ENCODE measurements at places on chromosomes 4 and X.

GRCh38 chr4:108270466-108271450, 102.0 kb upstream of the LEF1 start:
- no peak for DNase-seq

DNA sequence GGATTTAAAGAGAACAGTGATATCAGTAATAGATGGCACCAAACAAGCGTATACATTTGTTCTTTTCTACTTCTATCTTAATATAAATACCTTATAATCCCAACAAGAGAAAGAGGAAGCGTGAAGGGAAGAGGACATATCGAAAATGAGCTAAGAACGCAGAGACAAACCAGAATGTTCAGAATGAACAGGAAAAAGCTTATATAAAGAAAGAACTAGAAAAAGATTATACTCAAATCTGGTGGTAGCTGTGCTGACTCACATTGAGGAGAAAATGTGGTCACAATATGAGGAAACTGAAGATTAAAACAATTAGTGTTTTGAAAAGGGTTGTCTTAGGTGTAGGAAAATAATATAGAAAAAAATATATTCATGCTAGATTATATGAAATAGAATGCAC, 2.0 kb upstream of the GPR34 start:
- DNase-seq, result peak; percentile 54

GRCh38 chr4:53355930-53356521, 9.8 kb downstream of the SCFD2 start:
- peak; percentile 31 for DNase-seq

DNA sequence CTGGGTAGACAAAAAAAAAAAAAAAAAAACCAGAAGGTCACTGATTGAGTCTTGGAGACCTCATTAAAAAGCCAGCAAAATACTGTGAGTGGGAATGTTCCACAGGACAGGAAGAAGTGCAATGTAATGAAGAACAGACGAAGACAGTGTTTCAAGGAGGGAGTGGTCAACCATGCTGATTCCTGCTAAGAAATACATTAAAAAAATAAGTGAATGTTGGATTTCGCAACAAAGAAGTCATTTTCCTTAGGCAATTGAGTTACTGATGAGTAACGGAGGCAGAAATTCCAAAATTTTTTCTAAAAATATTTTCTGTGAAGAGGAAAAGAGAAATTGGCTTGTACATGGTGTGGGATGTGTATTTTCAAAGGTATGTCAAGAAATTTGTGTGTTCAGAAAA, 94.3 kb upstream of the FAM47B start:
- no peak for DNase-seq

DNA sequence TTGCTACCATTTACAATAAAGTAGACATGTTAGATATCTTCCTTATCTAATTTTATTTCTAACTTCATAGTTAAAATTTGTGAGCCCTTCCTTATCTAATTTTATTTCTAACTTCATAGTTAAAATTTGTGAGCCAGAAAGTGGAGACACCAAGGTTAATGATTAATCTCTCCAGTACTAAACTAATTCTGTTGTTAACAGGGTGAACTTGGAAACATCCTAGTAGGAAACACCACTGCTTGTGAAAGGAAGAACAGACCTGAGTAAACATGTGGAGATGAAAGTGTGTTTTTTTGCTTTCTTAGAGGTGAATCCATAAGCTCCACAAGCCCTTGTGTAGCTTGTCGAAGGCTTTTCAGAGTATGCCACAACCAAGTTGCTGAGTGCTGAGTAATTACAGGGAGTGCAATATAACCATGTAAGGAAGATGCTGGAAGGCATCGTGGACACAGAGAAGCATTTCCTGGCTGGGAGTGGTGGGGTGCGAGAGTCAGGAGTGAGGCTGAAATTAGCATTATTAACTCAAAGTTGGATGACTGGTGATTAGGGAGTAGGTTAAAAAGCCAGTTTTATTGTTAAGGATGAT, 118.6 kb upstream of the NEIL3 start:
- DNase-seq, result no peak

DNA sequence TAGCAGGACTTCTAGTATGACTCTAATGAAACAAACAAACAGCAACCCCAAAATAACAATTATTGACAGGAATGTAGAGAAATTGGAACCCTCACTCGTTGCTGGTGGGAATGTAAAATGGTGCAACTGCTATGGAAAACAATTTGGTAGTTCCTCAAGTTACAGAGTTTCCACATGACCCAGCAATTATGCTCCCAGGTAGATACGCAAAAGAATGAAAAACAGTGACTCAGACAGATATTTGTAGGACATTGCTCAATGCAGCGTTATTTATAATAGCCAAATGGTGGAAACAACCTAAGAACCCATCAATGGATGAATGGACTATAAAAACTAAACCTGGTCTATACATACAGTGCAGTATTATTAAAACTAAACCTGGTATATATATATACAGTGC, 646.1 kb upstream of the FRG1 start:
- no peak for DNase-seq
